PC-9 (cell line): ENCODE measurements at places on chromosomes 7 and 10. TPM values are rescaled to one million over a fixed set of nuclear protein-coding genes. Genes with fewer than 3 reads are reported as not detected.

DNA sequence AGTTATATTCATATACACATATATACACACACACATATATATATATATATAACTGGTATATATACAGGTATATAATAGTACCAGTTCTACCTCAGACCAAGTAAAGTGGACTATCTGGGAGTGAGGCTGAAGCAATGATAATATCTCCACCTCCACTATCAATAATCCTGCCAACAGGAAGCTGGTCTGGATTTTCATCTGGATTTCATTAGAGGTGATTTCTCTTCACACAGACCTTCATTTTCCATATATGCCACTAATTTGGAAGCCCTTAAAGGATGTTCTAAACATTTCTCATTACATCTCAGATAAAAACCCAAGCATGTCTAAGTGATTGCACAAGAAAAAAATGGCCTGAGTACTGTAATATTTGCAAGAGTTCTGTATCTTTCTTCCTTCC lies 1.7 kb upstream of the SLC35B4 start:
- peaks cover 14% of the 10 kb centered on the region for H3K4me1 ChIP-seq
- no peaks in the 10 kb centered on the region for H3K27me3 ChIP-seq
- no peak overlapping the region for H3K27ac ChIP-seq
- no peak overlapping the region for H3K4me3 ChIP-seq
- H3K36me3 ChIP-seq: no peaks in the 10 kb centered on the region
- DNase-seq: no peak

DNA sequence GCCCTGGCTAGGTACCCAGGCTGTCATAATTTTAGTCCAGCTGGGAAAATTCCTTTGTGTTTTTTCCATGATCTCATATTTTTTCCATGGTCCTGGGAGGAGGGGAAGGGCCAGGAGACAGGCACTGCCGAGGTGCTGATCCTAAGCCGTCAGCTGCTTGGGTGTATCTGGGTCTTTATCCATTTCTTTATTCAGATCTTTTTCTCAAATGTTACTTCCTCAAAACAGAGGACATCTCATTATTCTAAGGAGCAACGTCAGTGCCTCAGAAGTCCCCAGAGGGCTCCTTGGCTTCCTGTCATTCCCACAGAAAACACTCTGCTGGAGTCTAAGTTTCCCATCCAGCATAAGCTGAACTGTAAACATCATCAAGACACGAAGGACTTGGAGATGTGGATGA lies 2.8 kb upstream of the OR6V1 start:
- H3K27me3 ChIP-seq: no peaks in the 10 kb centered on the region
- no peaks in the 10 kb centered on the region for H3K36me3 ChIP-seq
- H3K4me3 ChIP-seq: no peak overlapping the region
- DNase-seq: no peak
- H3K27ac ChIP-seq: no peak overlapping the region
- H3K4me1 ChIP-seq: no peaks in the 10 kb centered on the region

- no peak overlapping the region for H3K27ac ChIP-seq
- no peak for DNase-seq
- H3K27me3 ChIP-seq: no peaks in the 10 kb centered on the region
- no peaks in the 10 kb centered on the region for H3K36me3 ChIP-seq
- H3K4me3 ChIP-seq: no peak overlapping the region
These were observed 137.5 kb downstream of the ZEB1 start for GRCh38 chr10:31456468-31456867.

- H3K4me3 ChIP-seq: no peak overlapping the region
- H3K27me3 ChIP-seq: no peaks in the 10 kb centered on the region
- H3K4me1 ChIP-seq: peaks cover 22% of the 10 kb centered on the region
- no peak for DNase-seq
These were observed 35.2 kb downstream of the BTBD16 start for GRCh38 chr10:122306282-122306681.

DNA sequence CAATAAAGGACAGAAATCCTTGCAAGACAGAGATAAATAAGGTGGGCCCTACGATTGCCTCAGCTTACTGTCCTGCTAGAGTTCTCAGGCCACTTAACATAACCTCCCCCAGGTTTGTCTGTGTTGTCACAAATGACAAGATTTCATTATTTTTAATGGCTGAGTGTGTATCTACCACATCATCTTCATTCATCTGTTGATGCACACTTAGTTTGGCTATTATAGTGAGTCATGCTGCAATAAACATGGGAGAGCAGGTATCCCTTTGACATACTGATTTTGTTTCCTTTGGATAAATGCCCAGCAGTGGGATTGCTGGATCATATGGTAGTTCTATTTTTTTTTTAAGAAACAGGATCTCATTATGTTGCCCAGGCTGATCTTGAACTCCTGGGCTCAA lies 60.6 kb downstream of the PRTFDC1 start:
- H3K27me3 ChIP-seq: no peaks in the 10 kb centered on the region
- no peak overlapping the region for H3K4me3 ChIP-seq
- H3K4me1 ChIP-seq: peaks cover 49% of the 10 kb centered on the region

FANK1 gene
- 21.4 and 24.7 TPM in 2 replicates for total RNA-seq

TET1 gene
- total RNA-seq: 1.9 and 2.4 TPM in 2 replicates

SSC4D gene
- total RNA-seq: 3.5 and 3.9 TPM in 2 replicates
